ENCODE measurements at places on chromosomes 7 and 10. TPM values are rescaled to one million over a fixed set of nuclear protein-coding genes. Genes with fewer than 3 reads are reported as not detected.

DNA sequence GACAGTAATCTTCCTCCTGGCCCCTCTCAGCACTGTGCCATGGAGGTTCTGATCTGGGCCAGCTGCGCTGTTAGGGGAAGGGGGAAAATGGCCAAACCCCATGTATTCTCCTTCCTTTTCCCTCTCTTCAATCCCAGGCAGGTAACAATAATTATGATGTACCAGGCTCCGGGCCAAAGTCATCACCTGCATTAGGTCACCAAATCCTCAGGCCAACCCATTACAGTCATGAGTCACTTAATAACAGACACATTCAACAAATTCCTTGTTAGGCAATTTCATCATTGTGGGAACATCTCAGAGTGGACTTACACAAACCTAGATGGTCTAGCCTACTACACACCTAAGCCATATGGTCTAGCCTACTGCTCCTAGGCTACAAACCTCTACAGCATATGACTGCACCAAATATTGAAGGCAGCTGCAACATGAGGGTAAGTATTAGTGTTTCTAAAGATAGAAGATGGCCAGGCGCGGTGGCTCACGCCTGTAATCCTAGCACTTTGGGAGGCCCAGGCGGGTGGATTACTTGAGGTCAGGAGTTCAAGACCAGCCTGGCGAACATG, 2.2 kb upstream of the HSPB1 start:
- DNase-seq: no peak

Gene ETV1
- total RNA-seq: 1.6 TPM

DNA sequence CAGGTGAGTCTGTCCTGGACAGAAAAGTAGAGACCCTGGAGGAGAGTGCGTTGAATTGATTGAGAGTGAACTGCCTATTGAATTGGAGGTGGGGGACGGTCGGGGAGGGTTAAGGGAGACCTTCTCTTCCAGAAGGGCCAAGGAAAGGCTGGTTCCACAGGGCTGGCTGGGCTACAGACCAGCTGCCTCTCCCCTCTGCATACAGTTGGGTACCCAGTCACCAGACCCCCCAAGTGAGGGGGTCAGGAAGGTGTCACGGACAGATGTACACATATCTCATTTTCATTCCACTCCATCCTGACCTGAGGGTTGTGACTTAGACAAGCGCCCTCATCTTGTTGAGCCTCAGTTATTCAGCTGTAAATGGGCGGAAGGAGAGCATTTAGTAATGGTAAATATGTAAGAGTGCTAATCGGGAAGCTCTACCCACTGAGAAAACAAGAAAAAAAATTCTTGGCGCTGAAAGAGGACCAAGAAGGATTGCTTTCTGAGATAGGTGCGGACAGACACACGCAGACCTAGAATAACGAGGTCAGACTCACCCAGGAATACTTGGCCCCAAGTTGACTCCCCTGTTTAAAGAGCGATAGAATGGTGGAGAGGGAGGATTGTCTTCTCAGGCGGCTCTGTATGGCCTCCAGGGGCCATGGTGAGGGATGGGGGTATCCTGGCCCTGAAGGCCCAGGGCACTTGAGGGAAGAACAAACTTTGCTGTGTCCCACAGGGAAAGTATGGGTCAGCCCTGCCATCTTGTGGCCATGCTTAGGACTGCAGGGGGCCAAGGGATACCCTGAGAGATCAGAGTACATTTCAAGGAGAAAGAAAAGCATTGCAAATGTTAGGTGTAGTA, 7.2 kb upstream of the MBL2 start:
- peak; percentile 78 for DNase-seq

Gene SFRP5
- 67.3 TPM for total RNA-seq

- no peak for DNase-seq
These were observed 5.3 kb downstream of the EN2 start for GRCh38 chr7:155463114-155463811.

DNA sequence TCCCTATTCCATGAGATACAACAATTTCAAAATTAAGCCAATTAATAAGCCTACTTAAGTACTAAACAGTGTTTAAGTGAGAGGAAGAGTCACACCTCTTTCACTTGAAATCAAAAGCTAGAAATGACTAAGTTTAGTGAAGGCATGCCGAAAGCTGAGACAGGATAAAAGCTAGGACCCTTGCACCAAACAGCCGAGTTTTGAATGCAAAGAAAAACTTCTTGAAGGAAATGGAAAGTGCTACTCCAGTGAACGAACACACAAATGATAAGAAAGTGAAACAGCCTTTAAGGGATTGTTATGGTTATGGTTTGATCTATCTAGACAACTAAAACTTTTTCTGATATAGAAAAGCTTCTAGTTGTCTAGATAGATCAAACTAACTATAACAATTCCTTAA, 135.4 kb upstream of the KMT2E start:
- DNase-seq: no peak

Gene CYP2E1
- total RNA-seq: 5.6 TPM

GRCh38 chr7:28855538-28856217, 102.5 kb downstream of the TRIL start:
- DNase-seq: no peak

- DNase-seq: no peak
These were observed 87.4 kb downstream of the ZNF467 start for GRCh38 chr7:149686011-149686410.

Gene ADCY1
- 0.18 TPM for total RNA-seq

Gene LRIT1
- not detected for total RNA-seq

DNA sequence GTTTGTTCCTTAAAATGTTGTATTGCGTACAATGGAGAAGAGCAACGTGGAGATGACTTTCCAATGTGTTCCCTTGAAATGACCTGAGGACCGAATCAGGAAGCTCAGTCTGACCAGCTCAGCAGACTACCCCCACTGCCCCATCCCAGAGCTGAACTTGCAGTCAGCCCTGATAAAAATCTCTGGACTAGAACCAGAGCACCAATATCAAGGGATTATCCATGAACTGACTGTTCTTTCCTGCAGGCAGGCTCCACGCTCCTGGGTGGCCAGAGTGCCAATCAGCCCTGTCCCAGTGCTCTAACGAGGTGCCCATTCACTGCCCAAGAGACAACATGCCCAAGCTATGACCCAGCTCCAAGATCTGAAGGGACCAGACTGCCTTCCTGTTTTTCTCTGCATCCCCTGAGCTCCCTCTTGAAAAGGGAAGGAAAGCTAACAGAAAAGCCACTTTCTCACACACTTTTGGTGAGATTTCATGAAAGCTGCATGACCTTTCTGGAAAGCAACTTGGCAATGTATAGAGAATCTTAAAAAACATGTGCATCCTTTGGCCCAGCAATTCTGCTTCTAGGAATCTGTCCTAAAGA, 130.2 kb downstream of the KCNMA1 start:
- no peak for DNase-seq

Gene GARIN1A
- total RNA-seq: 8.3 TPM

Gene NACAD
- total RNA-seq: not detected

Gene ACTL6B
- not detected for total RNA-seq

DNA sequence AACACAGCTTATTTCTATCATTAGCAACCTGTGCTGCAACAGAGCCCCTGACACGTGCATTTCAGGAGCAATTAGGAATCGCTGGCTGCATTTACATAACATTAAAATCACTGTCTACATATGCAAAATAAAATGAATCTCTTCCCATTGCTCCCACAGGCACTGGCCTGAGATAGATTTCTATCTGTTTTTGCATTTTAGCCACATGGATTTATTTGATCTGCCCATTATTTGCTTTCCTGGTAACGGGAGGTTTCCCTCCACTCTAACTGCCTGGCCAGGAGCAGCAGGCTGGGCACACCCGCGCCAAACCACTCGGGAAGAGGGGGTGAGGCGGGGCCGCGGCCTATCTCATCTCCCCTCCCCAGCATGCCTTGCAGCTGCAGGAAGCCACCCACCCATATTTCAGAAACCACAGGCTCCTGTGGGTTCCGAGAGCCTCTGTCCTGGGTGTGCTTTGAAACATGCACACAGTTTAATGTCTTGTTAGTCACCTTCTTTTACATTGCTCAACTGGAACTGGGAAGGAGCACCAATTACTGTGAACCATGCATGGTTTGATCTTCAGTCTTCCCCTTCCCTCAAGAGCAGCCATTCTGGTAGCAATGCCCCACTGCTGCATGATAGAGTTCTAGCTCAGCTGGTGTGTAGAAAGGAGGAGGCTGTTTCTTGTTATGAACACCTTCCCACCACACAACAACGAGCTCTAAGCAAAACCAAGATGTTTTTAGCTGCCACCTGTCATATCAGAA, 37.7 kb upstream of the IKZF1 start:
- peak; percentile 91 for DNase-seq

DNA sequence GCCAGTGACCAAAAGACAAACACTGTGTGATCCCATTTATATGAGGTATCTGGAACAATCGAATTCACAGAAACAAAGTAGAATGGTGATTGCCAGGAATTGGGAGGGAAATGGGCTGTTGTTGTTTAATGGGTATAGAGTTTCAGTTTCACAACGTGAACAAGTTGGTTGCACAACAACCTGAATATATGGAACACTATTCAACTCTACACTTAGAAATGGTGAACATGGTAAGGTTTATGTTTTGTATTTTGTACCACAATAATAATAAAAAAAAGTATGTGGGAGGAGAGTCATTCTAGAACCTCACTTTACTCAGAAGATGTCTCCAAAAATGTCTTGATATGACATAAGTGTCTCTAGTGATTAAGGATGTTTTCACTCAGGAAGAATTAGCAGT, 85.2 kb upstream of the SGCE start:
- DNase-seq: no peak

GRCh38 chr7:24965831-24966708, 13.9 kb downstream of the OSBPL3 start:
- DNase-seq: peak; percentile 56

GRCh38 chr7:9507290-9507689, 1073.9 kb downstream of the NXPH1 start:
- DNase-seq: no peak

GRCh38 chr10:71778071-71778825, 4.9 kb upstream of the VSIR start:
- no peak for DNase-seq

DNA sequence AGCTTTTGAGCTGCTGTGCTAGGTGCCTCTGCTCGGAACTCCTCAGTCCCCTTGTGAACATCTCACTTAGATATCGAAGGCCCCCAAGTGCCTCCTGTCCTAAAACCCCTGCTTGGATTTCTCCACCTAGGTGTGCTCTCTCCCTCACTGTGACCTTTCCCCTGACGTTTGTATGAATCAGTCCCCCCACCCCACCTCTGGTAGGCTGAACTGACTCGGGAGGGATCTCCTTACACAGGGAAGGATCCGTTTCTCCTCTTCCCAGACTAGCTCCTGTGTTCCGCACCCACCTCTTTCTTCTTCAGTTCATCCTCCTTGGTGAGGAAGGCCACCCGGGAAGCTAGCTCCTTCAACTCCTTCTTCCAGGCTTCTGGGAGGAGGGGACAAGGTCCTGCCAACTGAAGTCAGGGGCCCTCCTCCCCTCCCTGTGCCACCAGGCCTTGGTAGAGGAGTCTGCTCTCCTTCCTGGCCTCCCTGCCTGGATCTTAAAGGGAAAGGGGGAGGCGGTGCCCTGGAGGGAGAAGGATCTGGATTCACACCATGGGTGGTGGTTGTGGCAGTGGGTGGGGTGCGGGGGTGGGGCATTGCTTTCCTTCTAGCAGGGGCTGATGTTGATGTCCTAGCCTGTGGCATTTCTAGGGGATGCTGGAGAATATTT, 6.8 kb downstream of the TBATA start:
- DNase-seq: no peak

GRCh38 chr7:150784954-150785353, 15.2 kb downstream of the TMEM176B start:
- no peak for DNase-seq

Gene MYPN
- total RNA-seq: not detected

Gene ZNF488
- total RNA-seq: 12.5 TPM

DNA sequence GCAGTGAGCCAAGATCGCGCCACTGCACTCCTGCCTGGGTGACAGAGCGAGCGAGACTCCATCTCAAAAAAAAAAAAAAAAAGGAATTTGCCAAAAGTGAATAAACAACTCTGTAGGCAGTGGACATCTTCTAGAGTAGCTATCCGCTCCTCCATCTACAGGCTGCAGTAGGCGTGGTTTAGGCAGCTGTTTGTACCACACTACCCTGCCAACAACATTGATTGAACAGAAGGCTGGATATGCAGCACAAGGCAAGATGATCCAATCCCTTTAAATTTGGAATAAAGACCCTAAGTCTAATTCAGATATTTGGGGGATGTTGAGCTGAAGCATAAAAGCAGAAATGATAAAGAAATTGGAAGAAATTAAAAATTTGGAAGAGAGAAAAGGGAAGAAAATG, 141.6 kb downstream of the TES start:
- DNase-seq: no peak

GRCh38 chr10:27680691-27681605, 64.7 kb downstream of the MKX start:
- no peak for DNase-seq

DNA sequence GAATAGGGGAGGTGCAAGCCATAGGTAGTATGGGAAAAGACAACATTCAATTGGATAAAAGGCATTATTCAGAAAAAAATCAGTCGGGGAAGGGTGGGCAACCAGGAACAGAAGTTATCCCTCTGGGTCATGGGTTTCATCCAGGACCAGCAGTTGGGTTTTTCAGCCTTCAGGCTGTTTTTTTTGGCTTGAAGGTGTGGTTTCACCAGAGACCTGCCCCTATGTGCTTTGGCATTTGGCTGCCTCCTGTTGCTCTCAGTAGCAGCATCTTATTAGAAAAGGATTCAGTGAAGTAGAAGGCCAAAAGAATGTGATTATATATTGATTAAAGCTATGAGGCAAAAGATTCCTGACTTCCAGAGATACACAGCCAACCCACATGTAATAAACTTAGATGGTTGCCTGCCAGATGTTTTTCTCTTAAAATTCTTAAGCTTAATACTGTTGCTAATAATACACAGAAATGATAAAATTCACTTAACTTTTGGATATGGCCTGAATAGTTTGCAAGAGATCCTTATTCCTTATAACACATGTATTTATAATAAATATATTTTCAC, 251.7 kb upstream of the CSTF2T start:
- no peak for DNase-seq

DNA sequence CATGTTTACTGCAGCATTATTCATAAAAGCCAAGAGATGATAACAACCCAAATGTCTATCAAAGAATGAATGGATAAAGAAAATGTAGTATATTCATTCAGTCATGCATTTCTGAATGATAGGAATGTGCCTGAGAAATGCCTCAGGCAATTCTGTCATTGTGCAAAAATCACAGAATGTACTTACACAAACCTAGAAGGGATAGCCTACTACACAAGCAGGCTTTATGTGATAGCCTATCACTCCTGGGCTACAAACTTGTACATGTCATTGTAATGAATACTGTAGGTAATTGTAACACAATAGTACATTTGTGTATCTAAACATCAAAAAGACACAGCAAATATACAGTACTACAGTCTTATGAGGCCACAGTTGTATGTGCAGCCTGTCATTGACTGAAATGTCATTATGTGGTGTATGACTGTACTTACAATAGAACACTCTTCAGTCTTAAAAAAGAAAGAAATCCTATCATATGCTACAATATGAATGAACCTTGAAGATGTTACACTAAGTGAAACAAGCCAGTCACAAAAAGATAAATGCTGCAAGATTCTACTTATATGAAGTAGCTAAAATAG, 141.8 kb upstream of the GPR22 start:
- DNase-seq: no peak

- DNase-seq: peak; percentile 83
These were observed 11.6 kb upstream of the FFAR4 start for GRCh38 chr10:93554760-93555432.

- no peak for DNase-seq
These were observed 309.3 kb upstream of the KCND2 start for GRCh38 chr7:119963654-119964053.

Gene TRIM50
- total RNA-seq: 1.1 TPM

Gene SPDYE11
- not detected for total RNA-seq

Gene HTR7
- total RNA-seq: 0.94 TPM

Gene HOXA1
- 5.3 TPM for total RNA-seq
